ENCODE measurements at places on chromosomes 5 and 9.

GRCh38 chr9:76586390-76587314 is 127.7 kb downstream of the GCNT1 start:
- no peak overlapping the region for H3K27ac ChIP-seq
- no peaks in the 10 kb centered on the region for H3K36me3 ChIP-seq
- H3K4me3 ChIP-seq, result no peak overlapping the region
- DNase-seq, result no peak
- no peaks in the 10 kb centered on the region for H3K4me1 ChIP-seq

DNA sequence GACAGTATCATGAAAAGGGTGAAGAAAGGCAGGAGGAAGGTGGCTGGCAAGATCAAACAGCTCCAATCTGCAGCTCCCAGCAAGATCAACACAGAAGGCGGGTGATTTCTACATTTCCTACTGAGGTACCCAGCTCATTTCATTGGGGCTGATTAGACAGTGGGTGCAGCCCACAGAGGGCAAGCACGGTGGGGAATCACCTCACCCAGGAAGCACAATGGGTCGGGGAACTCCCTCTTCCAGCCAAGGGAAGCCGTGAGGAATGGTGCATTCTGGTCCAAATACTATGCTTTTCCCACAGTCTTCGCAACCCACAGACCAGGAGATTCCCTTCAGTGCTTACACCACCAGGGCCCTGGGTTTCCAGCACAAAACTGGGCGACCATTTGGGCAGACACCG is 66.8 kb downstream of the CAMSAP1 start:
- H3K27me3 ChIP-seq, result no peaks in the 10 kb centered on the region
- DNase-seq, result no peak
- H3K4me1 ChIP-seq, result no peaks in the 10 kb centered on the region
- no peak overlapping the region for H3K4me3 ChIP-seq
- no peaks in the 10 kb centered on the region for H3K36me3 ChIP-seq

- H3K27ac ChIP-seq, result peak overlapping the region; percentile 63
- no peaks in the 10 kb centered on the region for H3K36me3 ChIP-seq
- peak; percentile 69 for DNase-seq
- H3K4me1 ChIP-seq, result peaks cover 4% of the 10 kb centered on the region
Observed at GRCh38 chr9:35510754-35511428, 21.0 kb downstream of the RUSC2 start.

- H3K36me3 ChIP-seq, result no peaks in the 10 kb centered on the region
- H3K27me3 ChIP-seq, result no peaks in the 10 kb centered on the region
- no peak overlapping the region for H3K4me3 ChIP-seq
- no peaks in the 10 kb centered on the region for H3K4me1 ChIP-seq
- no peak overlapping the region for H3K27ac ChIP-seq
Observed at GRCh38 chr5:74303578-74303977, 336.9 kb downstream of the ENC1 start.

DNA sequence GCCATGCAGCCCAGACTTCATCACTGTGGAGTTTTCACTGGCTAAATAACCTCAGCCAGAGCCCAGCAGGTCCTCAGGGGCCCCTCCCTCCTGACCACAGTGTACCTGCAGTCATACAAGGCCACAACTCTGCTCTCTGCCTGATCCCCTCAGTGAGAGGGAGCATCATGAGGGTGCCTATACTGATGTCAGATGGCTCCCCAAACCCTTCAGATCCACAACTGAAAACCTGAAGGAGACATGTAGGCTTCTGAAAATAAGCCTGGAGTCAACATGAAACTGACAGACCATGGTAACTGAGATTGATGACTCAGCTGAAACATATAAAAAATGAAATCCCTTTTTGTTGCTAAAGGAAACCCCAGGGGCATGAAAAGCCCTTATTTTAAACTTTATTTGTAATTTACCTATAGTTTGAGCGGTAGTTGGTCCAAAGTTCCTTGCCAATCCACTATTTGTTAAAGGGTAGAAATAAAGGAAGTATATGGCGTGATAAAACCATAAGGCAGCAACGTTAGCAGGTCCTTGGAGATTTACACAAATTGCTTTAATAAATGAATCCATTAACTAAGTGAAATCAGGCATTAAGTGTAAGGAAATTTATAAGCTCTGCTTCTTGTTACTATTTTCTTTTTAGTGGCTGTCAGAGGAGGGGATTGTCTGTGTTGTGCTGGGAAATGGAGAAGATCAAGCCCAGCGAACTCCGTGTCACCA is 68.3 kb downstream of the FGF1 start:
- H3K4me3 ChIP-seq, result no peak overlapping the region
- no peaks in the 10 kb centered on the region for H3K4me1 ChIP-seq
- H3K36me3 ChIP-seq, result no peaks in the 10 kb centered on the region
- DNase-seq, result no peak
- H3K27me3 ChIP-seq, result no peaks in the 10 kb centered on the region
- H3K27ac ChIP-seq, result no peak overlapping the region

GRCh38 chr5:31225613-31226012 is 32.1 kb downstream of the CDH6 start:
- H3K27ac ChIP-seq, result no peak overlapping the region
- H3K36me3 ChIP-seq, result no peaks in the 10 kb centered on the region
- H3K27me3 ChIP-seq, result no peaks in the 10 kb centered on the region
- no peak overlapping the region for H3K4me3 ChIP-seq

DNA sequence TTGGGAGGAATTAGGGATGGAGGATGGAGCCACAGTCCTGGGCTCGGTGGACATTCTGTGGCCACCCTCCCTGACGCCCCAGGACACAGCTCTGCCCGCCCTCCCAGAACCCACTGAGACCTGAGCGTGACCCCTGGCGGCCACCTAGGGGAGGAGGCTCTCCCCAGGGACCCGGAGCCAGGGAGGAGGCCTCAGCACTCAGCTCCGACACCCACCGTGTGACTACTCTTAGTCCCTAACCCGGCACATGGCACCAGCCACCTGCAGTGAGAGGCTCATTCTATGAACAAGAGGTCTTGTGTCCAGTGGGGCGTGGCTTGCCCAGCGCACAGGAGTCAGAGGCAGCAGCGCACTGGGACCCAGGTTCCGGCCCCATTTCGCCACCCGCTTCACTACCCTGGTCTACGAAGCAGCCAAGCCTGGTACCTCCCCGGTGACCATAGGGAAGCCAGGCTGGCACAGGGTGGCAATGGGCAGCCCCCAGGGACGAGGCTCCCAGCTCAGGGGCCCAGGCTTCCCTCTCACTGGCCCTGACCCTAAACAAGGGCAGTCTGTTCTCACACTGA is 10.2 kb downstream of the SARDH start:
- no peaks in the 10 kb centered on the region for H3K36me3 ChIP-seq
- no peak overlapping the region for H3K27ac ChIP-seq
- H3K27me3 ChIP-seq, result no peaks in the 10 kb centered on the region
- H3K4me1 ChIP-seq, result no peaks in the 10 kb centered on the region
- no peak for DNase-seq
- H3K4me3 ChIP-seq, result no peak overlapping the region

DNA sequence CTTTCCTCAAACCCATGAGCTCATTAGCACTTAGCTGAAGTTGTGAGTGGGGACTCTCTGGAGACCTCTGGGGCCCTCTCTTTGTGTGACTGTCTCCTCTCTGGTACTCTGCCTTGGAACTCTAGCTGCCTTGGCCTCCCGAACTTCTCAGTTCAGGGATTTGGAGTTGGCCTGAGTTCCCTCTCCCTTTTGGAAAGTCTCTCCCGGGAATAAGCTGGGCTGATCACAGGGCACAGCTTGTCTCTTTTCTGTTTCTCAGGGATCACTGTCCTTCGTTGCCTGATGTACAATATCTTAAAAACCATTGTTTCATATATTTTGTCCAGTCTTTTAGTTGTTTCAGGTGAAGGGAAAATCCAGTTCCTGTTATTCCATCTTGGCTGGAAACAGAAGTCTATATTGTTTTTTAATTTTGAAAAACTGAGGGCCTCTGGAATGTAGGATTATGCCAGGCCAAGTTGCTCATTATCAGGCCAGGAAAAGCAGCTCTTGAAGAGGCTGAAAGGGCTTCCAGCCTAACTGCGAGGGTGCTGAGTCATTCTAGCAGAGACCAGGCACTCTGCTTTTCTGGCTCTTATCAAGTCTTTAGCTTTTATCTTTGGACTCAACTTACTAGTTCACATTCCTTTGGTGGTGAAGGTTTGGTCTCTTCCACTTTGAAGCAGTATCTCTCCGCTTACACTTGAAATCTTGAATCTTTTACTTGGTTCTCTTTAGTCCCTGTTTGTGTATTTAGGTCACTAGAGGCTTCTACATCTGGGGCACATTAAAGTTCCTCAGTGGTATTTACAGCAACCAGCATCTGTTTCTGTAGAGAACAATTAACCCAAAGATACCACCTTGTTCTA is 8.4 kb upstream of the RGS3 start:
- peaks cover 9% of the 10 kb centered on the region for H3K4me1 ChIP-seq
- no peaks in the 10 kb centered on the region for H3K27me3 ChIP-seq
- peak overlapping the region; percentile 65 for H3K27ac ChIP-seq
- peak; percentile 96 for DNase-seq
- no peaks in the 10 kb centered on the region for H3K36me3 ChIP-seq

- H3K4me3 ChIP-seq, result no peak overlapping the region
- no peaks in the 10 kb centered on the region for H3K27me3 ChIP-seq
- no peak for DNase-seq
- H3K36me3 ChIP-seq, result no peaks in the 10 kb centered on the region
Observed at GRCh38 chr5:58022055-58022454, 437.8 kb downstream of the PLK2 start.

GRCh38 chr5:119328753-119329602 is 26.8 kb upstream of the TNFAIP8 start:
- no peak overlapping the region for H3K27ac ChIP-seq
- peak; percentile 36 for DNase-seq
- H3K27me3 ChIP-seq, result no peaks in the 10 kb centered on the region
- H3K4me3 ChIP-seq, result no peak overlapping the region

GRCh38 chr5:81450940-81451339 is 57.0 kb upstream of the ACOT12 start:
- H3K27ac ChIP-seq, result no peak overlapping the region
- no peaks in the 10 kb centered on the region for H3K4me1 ChIP-seq
- H3K4me3 ChIP-seq, result no peak overlapping the region
- H3K27me3 ChIP-seq, result no peaks in the 10 kb centered on the region

GRCh38 chr5:38753141-38753540 is 92.7 kb upstream of the OSMR start:
- H3K4me1 ChIP-seq, result no peaks in the 10 kb centered on the region
- H3K27ac ChIP-seq, result no peak overlapping the region
- no peaks in the 10 kb centered on the region for H3K27me3 ChIP-seq
- no peaks in the 10 kb centered on the region for H3K36me3 ChIP-seq
- no peak for DNase-seq
- H3K4me3 ChIP-seq, result no peak overlapping the region

GRCh38 chr9:78921341-78921740 is 624.4 kb downstream of the PSAT1 start:
- H3K4me1 ChIP-seq, result no peaks in the 10 kb centered on the region
- H3K36me3 ChIP-seq, result no peaks in the 10 kb centered on the region
- no peak overlapping the region for H3K4me3 ChIP-seq

GRCh38 chr5:71836559-71837112 is 117.6 kb downstream of the CARTPT start:
- no peak overlapping the region for H3K27ac ChIP-seq
- no peaks in the 10 kb centered on the region for H3K36me3 ChIP-seq
- H3K4me1 ChIP-seq, result peaks cover 2% of the 10 kb centered on the region
- no peak for DNase-seq

GRCh38 chr9:74645007-74645639 is 148.0 kb downstream of the RORB start:
- no peak overlapping the region for H3K27ac ChIP-seq
- no peak overlapping the region for H3K4me3 ChIP-seq
- H3K36me3 ChIP-seq, result no peaks in the 10 kb centered on the region
- DNase-seq, result peak; percentile 36

DNA sequence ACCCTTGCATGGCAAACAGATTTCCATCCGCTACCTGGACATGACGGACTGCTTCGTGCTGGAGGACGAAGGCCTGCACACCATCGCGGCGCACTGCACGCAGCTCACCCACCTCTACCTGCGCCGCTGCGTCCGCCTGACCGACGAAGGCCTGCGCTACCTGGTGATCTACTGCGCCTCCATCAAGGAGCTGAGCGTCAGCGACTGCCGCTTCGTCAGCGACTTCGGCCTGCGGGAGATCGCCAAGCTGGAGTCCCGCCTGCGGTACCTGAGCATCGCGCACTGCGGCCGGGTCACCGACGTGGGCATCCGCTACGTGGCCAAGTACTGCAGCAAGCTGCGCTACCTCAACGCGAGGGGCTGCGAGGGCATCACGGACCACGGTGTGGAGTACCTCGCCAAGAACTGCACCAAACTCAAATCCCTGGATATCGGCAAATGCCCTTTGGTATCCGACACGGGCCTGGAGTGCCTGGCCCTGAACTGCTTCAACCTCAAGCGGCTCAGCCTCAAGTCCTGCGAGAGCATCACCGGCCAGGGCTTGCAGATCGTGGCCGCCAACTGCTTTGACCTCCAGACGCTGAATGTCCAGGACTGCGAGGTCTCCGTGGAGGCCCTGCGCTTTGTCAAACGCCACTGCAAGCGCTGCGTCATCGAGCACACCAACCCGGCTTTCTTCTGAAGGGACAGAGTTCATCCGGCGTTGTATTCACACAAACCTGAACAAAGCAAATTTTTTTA is 242.9 kb downstream of the MARCHF11 start:
- no peak overlapping the region for H3K4me3 ChIP-seq
- DNase-seq, result no peak
- peaks cover 2% of the 10 kb centered on the region for H3K4me1 ChIP-seq
- no peak overlapping the region for H3K27ac ChIP-seq
- no peaks in the 10 kb centered on the region for H3K27me3 ChIP-seq
- no peaks in the 10 kb centered on the region for H3K36me3 ChIP-seq

DNA sequence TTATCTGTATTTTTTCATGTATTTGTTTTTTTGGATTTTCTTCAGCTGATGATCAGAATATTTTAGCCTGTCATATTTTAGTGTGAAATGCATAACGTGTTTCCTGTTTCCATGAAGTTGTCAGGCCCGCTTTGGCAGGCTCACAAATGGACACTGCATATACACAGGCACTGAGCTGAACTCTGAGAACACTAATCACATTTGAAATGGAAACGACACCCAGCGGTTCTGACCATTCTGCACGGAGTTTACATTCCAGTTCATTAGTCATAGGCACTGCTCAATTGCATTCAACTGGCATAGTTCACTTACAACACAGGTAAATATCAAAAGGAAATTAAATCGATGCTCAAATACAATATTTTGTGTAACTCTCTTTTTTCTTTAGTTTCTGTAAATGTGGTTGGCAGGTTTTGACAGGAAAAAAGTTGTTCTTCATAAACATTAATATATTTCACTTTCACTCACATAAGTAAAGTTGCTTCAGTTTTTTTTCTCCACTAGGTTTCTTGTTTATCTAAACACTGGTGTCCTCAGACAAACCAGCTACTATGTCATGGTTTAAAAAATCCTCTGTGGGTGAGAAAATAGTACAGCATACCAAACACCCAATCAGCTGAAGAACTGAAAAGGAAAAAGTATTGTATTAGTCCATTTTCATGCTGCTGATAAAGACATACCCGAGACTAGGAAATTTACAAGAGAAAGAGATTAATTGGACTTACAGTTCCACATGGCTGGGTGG is 559.0 kb upstream of the DAP start:
- H3K27ac ChIP-seq, result no peak overlapping the region
- no peaks in the 10 kb centered on the region for H3K4me1 ChIP-seq
- H3K27me3 ChIP-seq, result no peaks in the 10 kb centered on the region
- no peaks in the 10 kb centered on the region for H3K36me3 ChIP-seq
